ENCODE measurements at places on chromosomes 1 and 21.
A peak's percentile ranks its signal among the peaks of the same experiment; 100 is the strongest.

- ATAC-seq = no peak
Measured at GRCh38 chr1:82030830-82031229, 230.1 kb downstream of the ADGRL2 start.

DNA sequence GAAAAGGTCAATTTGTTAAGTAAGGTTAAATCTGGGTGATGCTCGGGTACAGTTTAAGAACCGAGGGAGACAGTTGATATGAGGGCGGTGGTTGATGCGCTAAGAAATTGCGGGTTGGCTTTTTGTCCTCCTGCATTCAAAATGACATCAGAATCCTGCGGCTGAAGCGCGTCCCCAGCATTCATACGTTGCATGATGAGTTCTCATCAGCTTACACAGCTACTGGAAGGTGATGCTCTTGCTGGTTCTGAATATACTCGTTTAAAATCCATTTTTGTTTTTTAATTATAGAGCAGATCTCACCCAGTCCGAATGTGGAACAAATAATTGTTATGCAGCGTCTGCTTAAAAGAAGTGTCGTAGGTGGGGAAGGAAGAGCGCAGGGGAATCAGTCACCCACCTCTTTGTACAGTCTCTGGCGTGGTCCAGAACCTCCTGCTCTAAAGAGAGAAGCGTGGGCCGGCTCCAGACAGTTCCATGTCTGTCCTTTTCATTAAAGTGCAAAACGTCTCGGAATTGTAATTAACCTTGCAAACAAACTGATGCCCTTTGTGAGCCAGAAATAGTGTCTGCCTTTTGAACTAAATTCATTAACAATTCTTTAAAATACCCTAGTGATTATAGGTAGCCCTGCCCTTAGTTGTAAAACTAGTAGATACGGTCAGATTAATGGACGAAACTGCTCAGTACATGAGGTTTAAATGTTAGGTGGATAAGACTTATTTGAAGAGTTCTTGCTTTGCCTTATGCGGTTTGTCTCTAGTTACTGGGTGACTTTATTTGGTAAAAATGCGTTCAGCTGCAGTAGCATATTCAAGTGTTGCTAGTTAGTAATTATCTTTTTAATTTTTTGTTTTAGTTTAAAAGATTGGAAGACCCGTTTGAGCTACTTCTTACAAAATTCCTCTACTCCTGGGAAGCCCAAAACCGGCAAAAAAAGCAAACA, 741 bp downstream of the RGS2 start:
- peak; percentile 26 for ATAC-seq

DNA sequence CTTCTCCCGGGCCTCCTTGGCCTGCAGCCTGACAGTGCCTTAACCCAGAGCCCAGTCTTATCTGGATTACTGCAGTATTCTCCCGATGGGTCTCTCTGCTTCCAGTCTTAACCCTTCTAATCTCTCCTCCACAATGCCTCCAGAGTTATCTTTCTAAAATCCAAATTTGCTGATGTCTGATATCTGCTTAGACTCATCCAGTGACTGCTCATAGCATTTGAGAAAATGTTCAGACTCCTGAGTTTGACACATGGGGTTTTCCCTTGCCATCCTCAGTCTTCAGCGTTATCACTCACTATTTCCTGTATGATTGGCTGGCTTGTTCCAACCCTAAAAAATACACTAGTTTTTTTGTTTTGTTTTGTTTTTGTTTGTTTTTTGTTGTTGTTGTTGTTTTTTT, 102.0 kb downstream of the FMN2 start:
- ATAC-seq = no peak

- ATAC-seq = no peak
Measured at GRCh38 chr1:6961289-6961688, 176.0 kb downstream of the CAMTA1 start.

DNA sequence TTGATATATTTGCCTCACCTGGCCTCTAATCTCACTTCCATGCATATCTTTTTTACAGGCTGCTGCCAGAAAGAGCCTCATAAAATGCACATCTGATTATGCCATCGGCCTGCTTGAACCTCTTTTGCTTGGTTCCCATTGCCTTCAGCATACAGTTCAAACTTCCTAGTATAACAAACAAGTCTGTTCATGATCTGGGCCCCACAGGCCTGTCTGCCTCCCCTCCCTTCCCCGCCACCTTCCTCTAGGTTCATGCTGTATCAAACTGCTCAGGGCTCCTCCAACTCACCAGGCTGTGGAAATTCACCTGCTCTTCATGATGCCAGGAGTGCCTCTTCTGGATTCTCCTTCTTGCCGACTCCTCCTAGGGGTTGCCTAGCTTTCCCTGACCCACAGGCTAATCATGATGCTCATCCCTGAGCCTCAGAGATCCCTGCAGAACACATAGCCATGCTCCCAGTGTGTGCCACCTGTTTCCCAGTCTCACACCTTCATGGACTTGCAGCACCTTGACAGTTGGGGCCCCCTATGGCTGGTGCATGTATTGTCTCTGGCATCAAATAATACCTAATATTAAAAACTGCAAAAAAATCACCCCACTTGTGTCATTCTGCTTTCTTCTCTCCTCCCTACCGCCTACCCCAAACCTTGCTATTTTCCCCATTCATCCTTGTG, 33.7 kb upstream of the CD2 start:
- no peak for ATAC-seq

DNA sequence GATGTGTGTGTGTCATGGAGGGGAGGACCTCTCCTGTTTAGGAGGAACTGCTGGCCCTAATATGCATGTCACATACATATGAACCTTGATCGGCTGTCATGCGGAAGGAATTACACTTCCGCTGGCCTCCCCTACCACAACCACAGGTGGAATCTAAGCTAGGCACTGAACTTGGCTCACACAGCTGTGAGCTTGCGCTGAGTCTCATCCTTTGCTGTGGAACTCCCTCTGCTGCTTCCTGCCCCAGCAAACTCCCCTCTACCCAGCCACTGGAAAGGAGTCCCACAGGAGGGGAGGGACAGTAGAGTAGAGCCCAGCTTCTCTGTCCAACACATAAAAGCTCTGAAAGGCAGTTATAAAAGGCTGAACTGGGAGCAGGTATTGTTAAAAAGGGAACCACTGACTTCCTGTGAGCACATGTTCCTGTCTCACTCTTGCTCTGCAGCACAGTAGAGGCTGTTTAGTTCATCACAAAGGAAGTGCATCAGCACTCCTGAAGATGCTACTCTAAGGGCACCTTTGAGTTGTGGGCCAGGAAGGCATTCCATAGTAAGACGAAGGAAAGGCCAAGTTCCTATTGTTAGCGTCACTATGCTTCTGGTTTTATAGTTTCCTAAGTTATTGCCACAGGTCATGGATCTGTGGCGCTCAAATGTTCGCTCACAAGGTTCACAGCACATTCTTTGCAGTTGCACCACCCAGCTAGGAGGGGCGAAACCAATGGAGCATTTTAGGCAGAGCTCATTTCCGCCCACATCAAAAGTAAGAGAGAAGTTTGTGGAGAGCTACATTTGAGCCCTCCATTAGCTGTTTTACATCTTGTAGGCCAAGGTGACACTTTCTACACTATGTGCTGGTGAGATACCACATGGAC, 17.7 kb upstream of the PTPRC start:
- ATAC-seq = no peak
